AG10803 (cell line): ENCODE measurements at places on chromosomes 4 and X.

DNA sequence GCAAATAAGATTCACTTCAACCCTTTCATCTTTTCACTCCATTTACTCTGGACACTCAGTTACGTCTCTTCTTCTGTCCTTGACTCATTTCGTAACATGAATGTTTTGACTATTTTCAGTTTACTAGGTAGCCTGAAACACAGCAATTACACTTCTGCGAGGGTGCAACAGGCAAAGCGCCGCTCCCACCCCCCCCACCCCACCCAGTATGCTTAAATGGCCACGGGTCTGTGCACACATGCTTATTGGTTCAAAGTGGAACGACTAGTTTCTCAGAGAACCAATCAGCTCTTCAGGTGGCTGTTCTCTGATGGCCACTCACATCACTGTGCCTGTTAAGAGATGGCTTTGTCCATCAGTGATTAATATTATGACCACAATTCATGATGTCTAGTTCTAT is 3.5 kb downstream of the BEND4 start:
- DNase-seq, result no peak

GRCh38 chrX:87583679-87584078 is 66.1 kb downstream of the KLHL4 start:
- no peak for DNase-seq

GRCh38 chrX:22196149-22196548 is 76.6 kb upstream of the CBLL2 start:
- peak; percentile 71 for DNase-seq

DNA sequence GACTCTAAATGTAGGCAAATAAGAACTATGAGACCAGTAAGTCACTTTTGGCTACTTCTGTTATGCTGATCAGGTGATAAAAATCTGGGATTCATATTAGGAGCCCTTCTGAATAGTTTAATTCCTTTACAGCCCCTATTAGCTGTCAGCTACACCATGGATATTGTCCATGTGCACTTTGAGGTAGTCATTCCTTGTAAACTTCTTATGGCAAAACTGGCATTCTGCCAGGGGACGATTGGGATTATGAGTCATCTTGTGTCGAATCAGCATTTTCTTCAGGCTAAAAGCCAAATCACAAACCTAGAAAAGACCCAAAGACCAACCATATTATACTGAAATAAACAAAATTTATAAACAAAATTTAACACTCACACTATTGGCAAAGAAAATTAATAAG is 227.6 kb downstream of the PRDM5 start:
- peak; percentile 31 for DNase-seq

DNA sequence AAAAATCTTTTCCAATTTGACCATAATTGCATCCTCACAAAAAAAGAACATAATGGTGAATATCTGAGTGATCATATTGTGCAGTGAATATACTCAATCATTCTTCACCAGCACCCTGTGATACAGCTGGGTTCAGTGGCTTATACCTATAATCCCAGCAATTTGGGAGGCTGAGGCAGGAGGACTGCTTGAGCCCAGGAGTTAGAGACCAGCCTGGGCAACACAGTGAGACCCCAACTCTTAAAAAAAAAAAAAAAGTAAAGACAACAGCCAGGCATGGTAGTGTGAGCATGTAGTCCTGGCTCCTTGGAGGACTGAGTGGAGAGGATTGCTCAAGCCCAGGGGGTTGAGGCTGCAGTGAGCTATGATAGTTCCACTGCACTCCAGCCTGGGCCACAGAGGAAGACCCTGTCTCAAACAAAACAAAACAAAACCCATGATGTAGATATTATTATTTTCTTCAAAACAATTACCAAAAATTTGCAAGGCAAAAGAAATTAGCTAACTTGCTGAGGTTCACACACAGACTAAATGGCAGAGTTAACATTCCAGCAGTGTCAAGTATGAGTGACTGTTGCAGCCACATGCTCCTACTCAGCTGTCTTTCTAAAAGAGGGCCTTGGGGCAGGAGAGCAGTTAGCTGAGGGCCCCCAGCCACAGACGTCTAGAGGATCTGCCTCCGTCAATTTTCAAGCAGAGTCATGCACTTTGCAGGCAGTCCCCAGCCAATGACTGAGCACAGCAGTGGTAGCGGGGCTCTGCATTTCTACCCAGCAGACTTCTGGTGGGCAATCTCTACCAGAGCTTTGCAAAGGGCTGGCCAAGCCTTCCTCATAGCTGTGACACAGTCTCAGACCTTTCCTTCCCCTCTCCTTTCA is 33.4 kb downstream of the ADGRA3 start:
- no peak for DNase-seq

- DNase-seq, result no peak
Observed at GRCh38 chr4:139987502-139987850, 166.5 kb downstream of the MAML3 start.

GRCh38 chr4:86451560-86452330 is 91.9 kb upstream of the MAPK10 start:
- peak; percentile 16 for DNase-seq

GRCh38 chrX:86322913-86323312 is 174.7 kb downstream of the DACH2 start:
- no peak for DNase-seq
